ENCODE measurements at places on chromosomes 11 and 22.

DNA sequence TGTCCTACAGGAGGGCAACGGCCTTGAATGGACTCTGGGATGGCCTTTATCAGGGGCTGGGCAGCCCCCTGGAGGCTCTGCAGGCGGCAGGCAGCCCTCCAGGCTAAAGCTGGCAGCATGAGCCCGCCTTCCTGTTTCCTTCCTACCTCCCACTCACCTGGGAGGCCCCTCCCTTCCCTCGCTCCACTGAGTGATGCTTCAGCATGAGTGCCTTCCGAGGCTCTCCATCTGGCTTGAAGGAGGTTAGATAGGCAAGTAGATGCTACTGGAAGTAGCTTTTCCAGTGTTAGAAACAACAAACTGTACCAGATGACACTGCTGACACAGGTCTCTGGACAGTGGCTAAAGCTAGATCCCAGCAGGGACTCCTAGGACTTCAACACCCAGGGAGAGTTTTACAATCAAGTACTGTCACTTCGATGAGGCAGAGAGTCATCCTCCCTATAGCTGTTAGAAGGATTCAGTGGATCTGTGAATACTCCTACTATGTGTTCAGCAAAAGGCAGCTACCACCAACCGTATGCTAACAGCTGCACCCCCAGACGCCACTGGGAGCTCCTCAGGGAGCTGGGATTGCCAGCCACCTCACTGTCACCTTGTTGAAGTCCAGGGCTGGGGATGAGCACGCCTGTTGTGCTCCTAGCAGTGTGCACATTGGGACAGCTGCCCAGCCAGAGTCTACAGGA is 4.1 kb upstream of the SLC25A1 start:
- ATAC-seq: no peak

GRCh38 chr11:93160156-93160555 is 37.6 kb downstream of the SLC36A4 start:
- ATAC-seq: no peak

DNA sequence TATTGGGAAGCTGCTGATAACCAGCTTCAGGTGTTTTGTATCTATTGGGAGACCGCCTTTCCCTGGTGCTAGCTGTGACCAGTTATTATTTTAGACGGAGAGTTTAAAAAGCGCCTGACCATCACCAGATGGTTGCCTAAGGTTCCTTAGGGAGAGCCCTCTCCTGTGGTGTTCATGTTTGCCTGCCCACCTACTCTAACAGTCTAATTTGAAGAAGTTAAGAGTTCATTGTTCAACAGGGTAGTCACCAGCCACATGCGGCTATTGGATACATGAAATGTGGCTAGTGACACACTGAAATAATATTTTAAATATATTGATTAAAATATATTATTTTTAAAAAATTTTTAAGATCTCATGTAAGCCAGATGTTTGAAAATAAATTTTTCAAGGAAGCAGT is 71.3 kb upstream of the SLN start:
- ATAC-seq: no peak

- ATAC-seq: no peak
These were observed 176.7 kb downstream of the BCR start for GRCh38 chr22:23357053-23357452.

DNA sequence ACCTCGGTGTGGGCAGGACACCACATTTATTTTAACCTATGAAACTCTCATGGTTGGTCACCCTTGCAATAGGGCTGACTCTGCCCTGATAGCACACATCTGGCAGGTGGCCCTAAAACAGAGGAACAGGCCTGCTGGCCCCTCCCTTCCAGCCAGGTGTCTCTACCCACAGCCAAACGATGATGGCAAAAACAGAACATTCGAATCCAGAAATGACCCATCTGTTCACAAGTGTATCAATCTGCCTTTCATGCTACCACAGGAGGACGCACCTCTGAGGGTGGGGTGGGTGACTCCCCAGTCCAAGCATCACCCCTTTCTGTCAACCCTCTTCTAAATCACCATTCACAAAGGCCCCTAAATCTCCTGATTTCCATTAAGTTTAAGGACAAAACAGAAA is 118.1 kb downstream of the ETS1 start:
- peak; percentile 27 for ATAC-seq

- ATAC-seq: no peak
These were observed 3.8 kb upstream of the MMP27 start for GRCh38 chr11:102709201-102709945.

DNA sequence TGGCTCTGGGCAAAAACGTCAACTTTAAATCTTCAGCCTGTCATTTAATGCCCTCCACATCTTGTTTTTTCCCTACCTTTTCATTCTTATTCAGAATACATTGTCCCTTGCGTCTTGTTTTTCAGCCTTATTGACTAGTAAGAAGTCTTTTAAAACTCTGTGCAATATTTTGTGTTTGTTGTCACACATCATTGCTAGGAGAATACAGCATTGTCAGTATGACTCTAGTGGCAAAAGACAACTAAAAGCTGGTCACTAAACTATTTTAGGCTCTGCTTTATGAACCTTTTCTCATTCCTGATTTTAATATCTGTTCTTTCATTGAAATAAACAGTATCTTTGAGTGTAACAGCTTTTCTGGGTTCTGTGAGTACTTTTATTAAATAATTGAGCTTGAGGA is 447.8 kb upstream of the CCDC179 start:
- ATAC-seq: no peak

DNA sequence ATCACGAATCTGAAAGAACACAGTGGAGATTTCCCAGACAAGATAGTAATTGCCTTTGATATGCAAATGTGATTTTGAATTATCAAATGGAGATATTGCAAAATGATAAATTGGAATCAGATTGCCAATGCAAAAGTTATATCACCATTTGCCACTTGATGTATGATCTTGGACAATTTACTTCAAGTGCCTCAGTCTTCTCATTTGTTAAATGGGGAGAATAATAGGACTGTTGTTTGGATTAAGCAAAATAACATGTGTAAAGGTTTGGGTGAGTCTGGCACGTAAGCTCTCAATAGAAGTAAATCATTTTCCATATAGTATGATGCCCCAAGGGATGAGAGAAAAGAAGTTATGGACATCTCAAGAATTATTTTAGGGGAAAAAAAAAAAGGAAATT is 7.9 kb upstream of the PHF21A start:
- ATAC-seq: no peak

DNA sequence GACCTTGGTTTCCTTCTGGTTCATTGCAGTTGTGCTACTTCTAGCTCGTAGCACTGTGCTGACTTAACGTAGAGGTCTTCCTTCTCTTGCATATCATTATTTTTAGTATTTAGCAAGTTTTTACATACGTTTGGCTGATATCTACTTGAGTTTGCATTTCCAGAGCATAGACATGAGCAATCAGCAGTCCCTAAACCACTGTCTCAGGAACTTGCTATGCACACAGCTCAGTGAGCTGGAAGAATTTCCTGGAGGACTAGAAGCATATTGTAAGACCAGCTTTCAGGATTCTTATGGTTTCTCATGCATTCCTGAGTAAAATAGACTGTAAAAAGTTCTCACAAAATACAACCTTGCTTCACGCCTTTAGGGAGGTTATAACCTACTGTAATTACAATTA is 226.7 kb upstream of the PDGFD start:
- ATAC-seq: no peak

DNA sequence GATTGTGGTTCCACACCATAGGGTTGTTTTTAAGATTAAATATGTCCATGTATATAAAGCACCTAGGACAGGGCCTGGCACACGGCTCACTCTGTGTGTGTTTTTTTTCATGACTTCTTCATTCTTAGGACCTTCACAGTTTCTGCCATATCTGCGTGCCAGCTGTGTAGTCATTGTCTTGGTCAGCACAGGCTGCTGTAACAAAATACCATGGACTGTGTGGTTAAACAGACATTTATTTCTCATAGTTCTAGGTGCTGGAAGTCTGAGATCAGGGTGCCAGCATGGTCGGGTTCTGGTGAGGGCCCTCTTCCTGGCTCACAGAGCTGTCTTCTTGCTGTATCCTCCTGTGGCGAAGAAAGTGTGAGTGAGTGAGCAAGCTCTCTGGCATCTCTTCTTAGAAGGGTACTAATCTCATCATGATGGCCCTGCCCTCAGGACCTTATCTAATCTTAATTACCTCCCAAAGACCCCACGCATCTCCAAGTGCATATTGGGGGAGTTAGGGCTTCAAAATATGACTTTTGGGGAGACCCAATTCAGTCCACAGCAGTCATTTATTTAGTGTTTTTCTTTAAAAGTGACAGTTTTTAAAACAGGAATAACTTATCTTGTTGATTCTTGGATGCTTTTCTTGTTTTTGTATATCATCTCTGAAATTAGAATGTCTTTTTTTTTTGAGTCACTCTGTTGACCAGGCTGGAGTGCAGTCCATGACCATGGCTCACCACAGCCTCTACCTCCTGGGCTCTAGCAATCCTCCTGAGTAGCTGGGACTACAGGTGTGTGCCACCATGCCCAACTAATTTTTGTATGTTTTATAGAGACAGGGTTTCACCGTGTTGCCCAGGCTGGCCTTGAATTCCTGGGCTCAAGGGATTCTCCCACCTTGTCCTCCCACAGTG is 70.9 kb downstream of the ZNRF3 start:
- ATAC-seq: no peak

DNA sequence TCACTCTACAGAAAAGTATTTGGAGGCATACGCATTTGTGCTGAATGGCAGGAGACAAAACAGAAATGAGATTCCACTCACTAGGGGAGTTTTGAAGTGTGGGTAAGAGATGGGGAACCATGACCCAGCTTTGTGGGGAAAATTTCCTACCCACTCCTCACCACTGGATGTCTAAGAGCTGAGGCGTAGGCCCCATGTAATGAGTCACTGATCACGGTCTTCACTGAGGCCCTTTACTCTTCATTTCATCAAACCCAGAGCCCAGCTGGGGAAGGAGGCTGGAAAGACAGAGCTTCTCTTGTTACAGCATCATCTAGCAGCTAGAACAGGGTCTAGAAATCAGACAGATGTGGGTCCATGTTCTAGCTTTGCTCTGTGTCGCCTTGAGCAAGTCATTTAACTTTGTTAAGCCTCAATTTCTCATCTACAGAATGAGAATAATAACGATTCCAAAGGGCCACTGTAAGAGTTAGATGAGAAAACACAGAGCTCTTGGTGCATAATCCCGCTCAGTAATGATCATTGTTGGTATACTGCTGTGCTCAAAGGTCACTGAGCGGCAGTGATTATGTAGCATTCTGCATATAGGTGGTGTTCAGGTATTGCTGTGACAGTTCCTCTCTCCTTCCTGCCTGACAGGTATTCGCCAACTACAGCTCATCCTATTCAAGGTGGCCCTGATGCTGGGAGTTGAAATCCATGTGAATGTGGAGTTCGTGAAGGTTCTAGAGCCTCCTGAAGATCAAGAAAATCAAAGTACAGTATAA is 97.2 kb downstream of the MICAL2 start:
- no peak for ATAC-seq

- peak; percentile 68 for ATAC-seq
These were observed at the start of gene LRRN4CL for GRCh38 chr11:62689421-62690183. Gene LRRN4CL, minus strand, starts transcription at chr11:62689530. Its CDS starts 1,022 bp downstream, at chr11:62688508.

- no peak for ATAC-seq
These were observed 19.0 kb downstream of the PHF21B start for GRCh38 chr22:44990810-44991209.

DNA sequence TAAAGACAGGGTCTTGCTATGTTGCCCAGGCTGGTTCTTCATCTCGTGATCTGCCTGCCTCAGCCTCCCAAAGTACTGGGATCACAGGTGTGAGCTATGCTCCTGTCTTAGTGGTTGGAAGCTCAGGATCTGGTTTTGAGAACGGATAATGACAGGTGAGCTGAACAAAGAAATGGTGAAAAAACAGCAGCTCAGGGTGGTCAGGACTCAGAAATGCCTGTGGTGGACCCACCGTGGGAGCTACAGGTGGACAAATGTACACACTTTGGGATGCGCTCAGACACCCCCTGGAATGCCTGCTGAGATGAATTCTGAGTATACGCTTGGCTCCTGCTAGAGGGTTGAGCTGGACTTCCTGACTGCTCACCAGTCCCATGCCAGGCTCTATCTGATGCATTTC is 9.5 kb downstream of the RFPL1 start:
- no peak for ATAC-seq

DNA sequence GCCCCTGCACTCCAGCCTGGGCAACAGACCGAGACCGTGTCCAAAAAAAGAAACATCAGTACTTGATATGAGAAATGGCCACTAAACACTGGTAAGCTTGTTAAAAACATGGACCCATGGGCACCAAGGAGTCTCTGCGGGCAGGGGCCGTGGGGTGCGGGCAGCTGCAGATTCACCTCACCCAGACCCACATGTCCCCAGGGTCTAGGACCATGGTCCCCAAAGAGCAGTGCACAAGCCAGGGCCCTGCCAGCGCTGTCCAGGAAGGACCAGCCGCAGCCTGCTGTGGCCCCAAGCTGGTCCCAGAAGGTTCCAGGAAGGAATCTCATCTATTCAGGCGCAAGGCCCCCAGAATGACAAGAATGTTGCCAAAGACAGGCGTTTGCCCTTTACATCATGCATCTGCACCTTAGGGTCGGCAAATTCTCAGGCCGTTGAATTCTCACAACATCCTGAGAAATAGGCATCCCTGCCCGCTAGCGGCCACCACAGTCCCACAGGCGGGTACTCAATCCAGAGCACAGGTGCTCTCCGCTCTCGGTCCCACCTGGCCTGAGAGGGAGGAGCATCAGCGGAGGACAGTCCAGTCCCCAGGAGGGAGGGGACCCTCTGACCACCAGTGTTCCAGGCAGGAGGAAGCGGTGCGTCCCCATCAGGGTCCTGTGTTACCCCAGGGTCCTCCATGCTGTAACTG is 9.5 kb downstream of the YPEL1 start:
- peak; percentile 19 for ATAC-seq

DNA sequence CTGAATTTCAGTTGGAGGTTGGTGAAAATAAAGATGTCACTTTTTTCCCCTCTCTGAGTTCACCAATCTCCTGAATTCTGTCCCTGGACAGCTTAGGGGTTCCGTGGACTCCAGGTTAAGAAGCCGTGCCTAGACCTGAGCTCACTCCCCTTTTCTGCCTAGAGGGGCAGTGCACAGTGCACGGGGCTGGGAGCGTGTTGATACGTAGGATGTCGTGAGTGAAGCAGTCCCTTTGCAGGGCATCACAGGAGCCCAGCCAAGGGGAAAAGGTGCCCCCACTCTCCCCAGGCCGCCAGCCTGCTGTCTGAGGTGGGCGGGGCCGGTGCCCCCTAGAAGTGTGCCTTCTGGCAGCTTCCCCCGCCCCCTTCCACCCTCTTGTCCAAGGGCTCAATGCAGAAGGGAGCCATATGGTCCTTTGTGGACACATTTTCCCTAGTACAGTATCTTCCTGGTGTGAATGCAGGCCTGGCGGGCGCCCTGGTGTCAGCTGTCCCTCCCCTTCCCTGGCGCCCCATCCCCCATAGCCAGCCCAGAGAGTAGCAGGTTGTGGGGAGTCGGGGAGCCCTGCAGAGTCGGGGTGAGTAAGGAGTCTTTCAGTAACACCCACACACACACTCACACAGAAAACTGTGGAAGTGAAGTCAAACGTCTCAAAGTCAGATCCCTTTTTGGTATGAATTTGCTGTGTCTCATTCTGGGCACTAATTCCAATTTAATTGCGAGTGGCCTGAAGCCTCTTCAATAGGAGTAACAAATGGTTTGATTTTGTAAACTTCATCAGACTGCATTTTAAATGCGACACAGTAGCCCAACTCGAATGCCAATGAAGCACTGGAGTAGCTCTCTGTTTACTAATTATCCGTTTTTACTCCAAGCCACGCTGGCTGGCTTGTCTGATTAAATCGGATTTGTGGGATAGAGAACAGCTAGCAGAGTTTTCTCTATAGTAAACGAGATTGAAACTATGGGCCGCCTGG is 67.5 kb upstream of the NNMT start:
- no peak for ATAC-seq
